AG04449 (cell line): ENCODE measurements at places on chromosomes 5 and 9.

DNA sequence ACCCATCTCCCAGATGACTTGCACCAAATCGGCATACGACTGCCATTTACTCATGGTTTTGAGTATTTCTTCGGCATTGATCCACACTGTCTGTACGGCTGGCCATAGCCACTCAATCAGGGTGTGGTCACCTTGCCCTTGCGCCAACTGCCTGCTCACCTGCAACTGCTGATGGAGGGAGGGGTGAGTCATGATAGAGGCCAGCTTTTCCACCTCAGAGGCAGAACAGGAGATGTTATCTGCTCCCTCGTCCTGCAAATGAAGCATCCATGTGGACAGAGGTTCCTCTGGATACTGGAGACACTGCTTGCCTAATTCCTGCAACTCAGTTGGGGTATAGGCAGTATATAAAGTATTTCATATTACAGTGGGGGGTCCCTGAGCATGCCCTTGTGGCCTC is 85.6 kb upstream of the ATP10B start:
- DNase-seq = no peak

DNA sequence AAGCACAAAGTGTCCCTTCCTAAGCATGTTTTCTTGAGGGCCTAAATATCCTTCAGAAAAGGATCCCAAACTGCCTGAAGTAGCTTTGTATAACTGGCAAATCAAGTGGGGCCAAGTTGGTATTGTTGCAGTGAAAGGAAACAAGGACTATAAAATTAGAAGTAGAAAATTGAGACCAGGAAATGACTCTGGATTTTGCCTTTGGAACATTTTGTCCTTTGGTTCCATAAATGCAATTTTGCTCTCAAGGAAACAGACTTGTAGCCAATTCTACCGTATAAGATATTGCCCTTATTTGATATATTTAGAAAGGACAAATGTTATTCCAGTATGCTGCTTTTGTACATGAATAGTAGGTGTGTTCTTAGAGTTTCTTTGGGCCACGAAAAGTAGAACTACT is 34.4 kb downstream of the RABGAP1 start:
- no peak for DNase-seq

DNA sequence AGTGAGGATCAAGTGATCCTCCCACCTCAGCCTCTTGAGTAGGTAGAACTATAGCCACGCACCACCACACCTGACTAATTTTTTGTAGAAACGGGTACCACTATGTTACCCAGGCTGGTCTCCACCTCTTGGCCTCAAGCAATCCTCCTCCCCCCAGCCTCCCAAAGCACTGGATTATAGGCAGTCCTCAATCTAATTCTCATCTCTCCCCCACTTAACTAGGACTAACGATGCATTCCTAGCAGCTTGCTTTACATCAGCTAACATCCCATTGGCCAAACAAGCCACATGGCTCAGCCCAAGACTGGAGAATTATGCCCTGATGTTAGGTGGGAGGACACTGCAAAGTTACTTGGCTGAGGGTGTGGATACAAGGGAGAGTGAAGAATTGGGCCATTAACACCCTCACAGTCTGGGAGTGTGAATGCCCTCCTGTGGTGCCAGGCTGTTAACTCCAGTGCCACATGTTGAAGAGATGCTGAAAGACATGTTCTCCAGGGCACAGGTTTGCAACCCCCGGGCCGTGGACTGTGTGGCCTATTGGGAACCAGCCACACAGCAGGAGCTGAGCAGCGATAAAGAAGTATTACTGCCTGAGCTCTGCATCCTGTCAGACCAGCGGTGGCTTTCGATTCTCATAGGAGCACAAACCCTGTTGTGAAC is 5.3 kb upstream of the ZNF367 start:
- DNase-seq = no peak

GRCh38 chr5:97010606-97011005 is 74.7 kb downstream of the LNPEP start:
- no peak for DNase-seq

DNA sequence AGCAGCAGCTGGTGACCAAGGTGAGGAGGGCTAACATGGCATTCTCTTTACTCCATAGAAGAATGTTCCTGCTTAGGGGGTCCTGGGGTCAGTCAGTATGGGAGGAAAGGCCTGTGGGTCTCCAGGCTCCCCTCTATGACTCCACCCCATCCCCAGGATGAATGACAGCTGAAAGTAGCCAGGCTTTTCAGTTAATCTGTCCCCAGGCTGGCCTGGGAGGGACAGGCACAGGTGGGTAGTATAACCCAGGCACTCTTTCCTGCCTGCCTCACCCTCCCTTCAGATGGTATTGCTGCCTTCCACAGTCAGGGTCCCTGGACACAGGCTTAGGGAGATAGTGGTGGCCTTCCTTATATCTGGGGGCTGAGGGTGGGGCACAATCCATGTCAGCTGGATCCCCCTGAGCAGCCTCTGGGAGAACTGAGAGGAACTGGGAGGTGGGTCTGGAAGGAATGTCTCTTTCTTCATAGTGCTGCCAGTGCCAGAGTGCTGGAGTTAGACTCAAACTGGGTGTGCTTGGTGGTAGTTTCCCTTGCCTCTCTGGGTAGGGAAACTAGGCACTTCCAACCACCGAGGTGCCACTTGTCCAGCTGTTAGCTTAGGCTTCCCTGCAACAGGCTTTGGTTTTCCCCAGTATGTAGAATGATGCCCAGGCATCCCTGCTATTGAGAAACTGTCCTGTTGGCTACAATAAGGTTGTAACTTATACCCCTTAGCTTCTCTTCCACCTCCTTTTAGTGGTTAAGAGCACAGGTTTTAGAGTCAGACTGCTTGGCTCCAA is 27.8 kb downstream of the LARP1 start:
- DNase-seq = no peak

DNA sequence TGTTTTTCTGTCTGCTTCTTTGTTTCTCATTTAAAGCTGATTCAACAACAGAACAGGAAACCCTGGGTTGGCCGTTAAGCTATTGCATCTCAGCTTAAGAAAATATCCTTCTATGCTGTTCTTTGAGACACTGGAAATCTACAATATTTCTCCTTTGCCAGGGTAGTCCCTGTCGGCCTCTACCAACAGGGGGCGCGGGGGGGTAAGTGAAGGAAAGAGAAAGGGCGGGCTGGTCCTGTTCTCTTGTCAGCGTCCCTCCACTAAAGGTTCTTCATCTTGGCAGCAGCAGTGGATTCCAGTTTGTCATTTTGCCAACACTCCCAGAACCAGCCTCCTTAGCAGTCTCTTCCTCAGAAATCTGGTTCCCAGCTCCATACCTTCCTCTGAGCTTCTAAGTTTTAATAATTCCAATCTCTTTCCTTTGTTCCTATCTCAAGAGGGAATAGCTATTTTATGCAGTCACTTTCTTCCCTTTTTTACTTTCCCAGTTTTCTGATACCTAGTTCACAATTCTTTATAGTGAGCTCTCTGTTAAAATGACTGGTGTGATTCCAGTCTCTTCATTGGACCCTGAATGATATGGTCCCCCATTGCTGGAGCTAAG is 222.3 kb downstream of the GLIS3 start:
- DNase-seq = no peak

- DNase-seq = no peak
Measured at GRCh38 chr5:9958914-9959313, 290.8 kb downstream of the ATPSCKMT start.

GRCh38 chr5:124234770-124235562 is 511.5 kb downstream of the ZNF608 start:
- DNase-seq = no peak

DNA sequence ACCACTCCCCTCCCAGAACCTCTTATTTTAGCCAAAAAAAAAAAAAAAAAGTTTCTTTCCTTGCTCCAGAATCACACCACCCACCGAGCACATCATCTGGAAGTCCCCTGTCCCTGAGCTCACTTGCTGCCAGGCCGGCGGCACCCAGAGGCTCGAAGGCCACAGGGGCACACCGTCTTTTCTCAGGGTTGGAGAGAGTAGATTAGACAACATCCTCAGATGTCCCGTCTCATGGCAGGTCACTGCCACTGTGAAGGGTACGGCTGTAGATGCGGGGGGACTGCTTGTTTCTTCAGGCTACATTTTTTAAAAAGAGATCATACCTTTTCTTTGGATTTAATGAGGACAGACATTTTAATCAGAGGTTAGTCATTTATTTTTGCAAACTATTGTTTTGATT is 109.0 kb downstream of the MVB12B start:
- DNase-seq = no peak

DNA sequence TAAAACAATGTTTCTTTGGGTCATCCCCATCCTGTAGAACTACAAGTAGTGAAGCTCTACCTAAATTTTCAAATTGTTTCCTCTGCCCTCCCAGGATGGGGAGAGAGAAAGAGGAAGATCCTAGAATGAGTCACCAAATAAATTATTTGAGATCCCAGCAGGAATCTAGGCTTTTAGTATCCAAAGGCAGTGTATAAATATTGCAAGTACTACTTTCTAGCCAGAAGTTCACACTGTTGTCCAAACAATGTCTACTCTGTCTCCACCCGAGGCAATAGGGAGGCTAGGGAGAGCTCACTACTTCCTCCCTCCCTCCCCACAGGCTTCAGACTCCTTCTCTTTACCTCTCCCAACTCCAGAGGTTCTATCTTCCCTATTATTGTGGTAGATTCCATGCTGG is 362.8 kb downstream of the MRPS30 start:
- no peak for DNase-seq

- no peak for DNase-seq
Measured at GRCh38 chr5:83446253-83446947, 25.1 kb upstream of the VCAN start.

DNA sequence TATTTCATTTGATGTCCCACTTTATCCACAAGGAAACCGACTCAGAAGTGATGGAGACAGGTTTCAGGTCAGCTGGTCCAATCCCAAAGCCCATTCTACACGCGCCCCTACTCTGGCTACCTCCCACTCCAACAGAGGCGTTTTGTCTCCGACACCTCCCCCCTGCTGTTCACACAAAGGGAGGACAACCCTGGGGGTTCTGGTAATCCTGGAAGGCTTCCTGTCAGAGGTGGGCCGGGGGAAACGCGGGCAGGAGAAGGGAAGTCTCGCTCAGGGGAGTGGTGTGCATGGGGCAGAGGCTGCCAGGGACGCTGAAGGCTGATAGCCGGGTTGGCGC is 39.7 kb upstream of the GABRP start:
- no peak for DNase-seq

- DNase-seq = no peak
Measured at GRCh38 chr5:135058331-135058732, 24.3 kb upstream of the PITX1 start.

DNA sequence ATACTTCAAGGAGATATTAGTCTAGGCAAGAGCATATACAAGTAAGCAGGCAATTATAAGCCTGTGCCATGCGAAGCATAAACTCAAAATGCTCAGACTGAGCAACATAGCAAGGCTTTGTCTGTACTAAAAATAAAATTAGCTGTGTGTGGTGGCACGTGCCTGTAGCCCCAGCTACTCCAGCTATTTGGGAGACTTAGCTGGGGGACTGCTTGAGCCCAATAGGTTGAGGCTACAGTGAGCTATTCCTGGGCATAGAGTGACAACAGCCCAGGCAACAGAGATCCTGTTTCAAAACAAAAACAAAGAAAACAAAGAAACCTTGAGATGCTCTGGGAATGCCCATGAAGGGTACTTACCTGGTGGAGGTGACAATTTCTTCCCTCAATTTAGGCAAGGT is 130.5 kb upstream of the ZNF608 start:
- no peak for DNase-seq

DNA sequence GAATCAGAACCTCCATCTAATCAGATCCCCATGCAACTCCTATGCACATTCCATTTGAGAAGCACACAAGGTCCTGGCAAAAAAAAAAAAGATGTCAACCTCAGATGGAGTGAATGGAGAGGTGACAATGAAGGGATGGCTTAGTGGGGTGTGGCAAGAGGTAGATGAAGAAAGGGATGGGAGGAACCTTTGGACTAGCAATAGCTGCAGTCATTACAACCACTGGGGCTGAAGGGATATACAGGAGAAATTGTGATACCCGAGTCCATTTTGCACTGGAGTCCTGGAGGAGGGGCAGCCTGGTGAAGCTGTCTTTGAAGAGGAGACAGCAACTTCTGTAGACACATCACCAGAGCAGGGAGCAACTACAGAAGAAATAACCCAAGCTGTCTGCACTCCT is 219.6 kb downstream of the ENC1 start:
- no peak for DNase-seq

DNA sequence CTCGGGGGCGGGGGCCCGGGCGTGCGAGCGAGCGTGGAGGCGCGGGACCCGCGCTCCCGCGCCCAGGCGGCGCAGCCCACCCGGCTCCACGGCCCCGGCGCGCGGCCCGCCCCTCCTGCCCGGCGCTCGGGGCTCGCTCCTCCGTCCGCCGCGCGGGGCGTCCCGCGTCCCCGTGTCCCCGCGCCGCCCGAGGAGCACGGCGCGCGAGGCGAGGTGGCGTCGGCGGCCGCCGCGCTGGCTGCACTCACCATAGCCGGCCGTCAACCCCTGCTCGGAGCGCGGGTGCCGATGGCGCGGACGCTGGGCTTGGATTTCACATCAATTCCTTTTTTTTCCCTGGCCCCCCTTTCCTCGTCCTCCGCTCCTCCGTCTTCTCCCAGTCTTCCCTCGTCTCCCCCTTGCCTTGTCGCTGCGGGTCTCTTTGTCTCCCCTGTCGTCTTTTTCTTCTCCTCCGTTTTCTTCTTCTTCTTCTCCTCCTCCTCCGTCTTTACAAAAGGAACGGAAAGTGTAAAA is 494 bp downstream of the PTCH1 start:
- DNase-seq = no peak

DNA sequence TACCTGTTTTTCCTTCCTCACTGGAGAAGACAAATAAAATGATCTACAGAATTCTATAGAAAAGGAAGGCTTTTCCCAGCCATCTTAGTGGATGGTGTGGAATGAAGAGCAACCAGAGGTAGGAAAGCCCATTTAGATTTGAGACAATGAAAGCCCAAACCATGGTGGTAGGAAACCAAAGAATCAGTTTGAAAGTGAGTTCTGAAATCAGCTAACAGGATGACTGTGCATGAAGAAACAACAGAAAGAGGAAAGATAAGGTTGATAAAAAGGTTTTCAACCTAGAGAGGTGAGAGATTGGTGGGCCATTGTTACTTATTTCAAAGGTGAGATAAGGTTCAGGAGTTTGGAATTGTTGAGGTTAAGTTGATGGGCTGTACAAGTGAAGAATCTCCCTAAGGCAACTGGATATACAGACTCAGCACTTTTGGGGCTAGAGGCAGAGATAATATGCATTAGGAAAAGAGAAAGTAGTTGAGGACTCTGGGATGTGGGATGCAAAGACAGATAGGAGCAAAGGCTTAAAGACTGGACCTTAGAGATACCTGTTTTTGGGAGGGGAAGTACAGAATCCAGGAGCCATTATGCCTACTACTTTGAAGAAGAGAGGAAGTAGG is 2.4 kb downstream of the CHMP5 start:
- DNase-seq = no peak

DNA sequence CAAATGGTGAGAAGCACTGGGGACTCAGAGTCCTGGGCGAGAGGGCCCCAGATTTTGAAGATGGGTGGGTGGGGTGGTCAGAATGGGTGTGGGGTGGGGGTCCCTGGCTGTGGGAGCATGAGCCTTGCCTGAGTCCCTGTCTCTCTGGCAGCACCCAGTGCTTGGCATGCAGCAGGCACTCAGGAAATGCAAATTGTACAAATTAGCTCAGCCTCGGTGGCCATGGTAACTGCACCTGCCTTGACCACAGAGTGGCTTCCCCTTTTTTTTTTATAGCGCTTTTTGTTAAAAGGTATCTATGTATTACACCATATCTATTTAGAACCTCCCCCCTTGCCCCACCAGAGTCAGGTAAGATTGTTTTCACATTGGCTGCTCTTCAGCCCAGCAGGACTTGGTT is 19.2 kb upstream of the PITX1 start:
- DNase-seq = no peak

- DNase-seq = peak; percentile 38
Measured at GRCh38 chr9:69223605-69224004, 49.5 kb downstream of the TJP2 start.

- DNase-seq = peak; percentile 51
Measured at GRCh38 chr5:65305913-65306312, 175.8 kb downstream of the ADAMTS6 start.
